Activated CD8-positive, alpha-beta memory T cell treated with anti-CD3 and anti-CD28 coated beads for 24 hours (primary cell): ENCODE measurements at places on chromosomes 5 and 9.

DNA sequence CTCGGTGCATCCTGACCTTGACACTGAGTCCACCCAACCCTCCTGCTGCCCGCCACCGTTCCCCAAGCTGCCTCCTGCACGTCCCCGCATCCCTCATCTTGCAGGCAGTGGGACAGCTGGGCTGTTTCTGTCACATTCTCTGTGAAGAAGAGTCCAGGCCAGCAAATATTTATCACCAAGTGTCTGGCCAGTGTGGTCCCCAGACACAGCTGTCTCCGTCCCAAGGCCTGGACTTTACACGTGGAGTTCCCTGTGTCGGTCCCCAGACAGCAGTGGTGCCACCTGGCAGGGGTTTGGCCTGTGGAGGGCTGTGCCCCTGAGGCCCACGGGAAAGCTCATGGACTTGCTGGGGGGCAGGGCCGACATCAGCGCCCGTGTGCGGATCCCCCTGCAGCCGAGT is 9.2 kb upstream of the SLC12A7 start:
- DNase-seq = no peak

DNA sequence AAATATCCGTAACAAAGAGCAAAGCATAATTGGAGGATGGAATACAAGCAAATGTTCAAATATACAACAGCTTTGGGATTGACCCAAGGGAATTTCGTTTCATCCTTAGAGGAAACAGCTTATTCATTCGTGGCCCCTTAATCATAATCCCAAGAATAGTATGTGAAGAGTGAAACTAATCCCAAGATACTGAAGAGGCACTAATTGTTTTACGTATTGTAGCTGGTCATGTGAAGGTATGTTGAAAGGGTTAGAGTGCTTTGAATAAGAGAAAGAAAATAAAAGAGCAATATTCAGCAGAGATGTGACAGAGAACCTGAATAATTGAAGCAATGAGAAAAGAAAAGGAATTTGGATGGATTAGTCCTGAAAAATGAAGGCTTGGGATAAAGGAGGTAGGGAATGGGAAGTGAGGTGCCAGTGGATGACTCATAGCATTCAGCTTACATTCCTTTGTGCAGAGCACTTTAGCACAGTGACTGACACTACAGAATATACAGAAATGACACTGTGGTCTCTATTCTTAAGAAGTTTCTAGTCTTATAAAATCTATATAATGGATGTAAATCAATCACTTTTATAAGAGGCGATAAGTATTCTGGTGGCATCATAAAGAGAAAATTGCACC is 221.9 kb downstream of the TLR4 start:
- no peak for DNase-seq

- DNase-seq = no peak
Measured at GRCh38 chr9:110389148-110389750, 51.6 kb upstream of the TXNDC8 start.

GRCh38 chr5:52893105-52893504 is 96.0 kb upstream of the ITGA2 start:
- DNase-seq = no peak

GRCh38 chr5:113292462-113292861 is 142.3 kb downstream of the TSSK1B start:
- DNase-seq = no peak

DNA sequence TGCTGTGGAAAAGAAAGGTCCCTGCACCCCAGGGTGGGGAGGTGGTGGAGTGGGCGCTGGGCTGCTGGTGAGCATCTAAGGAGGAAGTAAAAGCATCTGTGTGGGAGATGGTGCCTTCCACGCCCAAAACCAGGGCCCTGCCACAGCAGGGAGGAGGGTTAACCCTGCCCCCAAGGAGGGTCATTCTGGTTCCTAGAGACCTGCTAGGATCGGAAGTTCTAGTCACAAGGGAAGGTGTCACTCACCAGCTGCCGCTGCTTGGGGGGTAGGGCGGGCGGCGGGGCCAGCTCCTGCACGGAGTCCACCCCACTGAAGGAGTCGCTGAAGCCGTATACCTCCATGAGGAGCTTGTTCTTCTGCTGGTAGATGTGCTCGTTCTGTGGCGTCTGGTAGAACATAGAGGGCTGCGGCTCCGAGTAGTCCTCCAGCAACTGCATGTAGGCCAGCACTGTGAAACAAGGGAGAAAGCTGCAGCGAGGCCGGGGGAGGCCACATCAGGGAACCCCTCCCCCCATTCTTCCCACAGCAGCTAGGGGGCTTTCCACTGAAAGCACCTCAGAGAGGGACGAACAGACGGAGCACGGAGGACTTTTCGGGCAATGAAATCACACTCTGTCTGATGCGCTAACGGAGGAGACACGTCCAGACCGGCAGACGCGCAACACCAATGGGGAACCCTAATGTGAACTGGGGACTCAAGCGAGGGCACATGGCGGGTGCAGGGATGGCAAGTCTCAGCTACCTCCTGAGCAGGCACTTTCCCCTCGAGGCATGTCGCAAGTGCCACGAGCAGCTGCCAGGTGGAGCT is 76.4 kb downstream of the PRRT1B start:
- no peak for DNase-seq

GRCh38 chr9:129567842-129568559 is 52.9 kb downstream of the C9orf50 start:
- DNase-seq = no peak

GRCh38 chr5:80191991-80192398 is 63.9 kb downstream of the SERINC5 start:
- peak; percentile 69 for DNase-seq

GRCh38 chr9:83307066-83307724 is 231.0 kb downstream of the FRMD3 start:
- DNase-seq = no peak

DNA sequence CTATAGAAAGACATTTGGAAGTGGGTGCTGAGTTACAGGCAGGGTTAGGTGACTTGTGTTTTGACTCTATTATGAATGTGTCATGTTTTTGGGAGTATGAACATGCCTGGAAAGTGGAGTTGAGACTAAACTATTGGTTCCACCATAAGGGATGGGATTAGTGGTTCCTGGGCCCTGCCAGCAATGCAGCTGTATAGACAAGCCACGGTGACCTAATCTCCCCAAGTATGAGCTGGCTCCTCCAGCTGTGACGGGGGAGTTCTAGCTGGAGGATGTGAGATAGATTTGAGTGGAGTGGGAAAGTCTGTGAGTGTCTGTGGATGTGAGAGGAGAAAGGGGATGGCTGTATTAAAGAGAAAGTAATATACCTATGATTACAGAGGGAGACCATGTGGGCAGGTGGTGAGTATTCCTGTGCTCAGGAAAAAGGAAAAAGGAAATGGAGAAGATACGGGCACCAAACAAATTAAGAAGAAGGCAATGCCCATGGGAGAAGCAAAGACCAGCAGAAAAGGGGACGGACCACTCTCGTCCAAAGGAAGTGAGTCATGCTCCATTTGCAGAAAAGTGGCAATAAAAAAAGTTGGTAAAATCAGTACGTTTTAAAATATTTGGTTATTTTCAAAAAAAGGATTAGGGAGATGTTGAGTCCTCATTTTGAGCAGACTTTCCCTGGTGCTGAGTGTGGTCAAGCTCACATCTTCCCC is 48.3 kb upstream of the ICE1 start:
- DNase-seq = no peak

DNA sequence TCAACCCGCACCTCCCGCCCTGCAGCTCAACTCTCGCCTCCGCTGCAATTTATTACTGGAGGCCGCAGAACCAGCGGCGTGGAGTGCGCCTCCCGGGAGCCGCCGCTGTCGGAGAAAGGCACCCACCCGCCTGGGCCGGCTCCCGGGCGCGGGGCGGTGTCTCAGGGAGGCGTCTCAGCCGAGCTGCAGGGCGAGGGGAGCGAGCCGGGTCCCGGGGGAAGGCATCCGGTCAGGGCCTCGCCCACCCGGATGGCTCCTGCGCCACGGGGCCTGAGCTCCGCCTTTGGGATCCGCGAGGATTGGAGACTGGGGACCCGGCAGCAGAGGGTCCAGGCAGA is 32.9 kb downstream of the TSPAN17 start:
- no peak for DNase-seq

GRCh38 chr5:126801174-126801991 is 24.4 kb downstream of the LMNB1 start:
- DNase-seq = no peak

DNA sequence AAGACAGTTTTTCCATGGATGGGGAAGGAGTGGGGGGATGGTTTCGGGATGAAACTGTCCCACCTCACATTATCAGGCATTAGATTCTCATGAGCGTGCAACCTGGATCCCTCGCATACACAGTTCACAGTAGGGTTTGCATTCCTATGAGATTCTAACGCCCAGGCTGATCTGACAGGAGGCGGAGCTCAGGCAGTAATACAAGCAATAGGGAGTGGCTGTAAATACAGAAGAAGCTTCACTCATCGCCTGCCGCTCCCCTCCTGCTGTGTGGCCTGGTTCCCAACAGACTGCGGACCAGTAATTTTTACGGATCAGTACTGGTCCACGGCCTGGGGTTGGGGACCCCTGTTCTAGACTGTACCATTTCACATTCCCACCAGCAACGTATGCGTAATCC is 68.3 kb upstream of the OTULINL start:
- no peak for DNase-seq

- no peak for DNase-seq
Measured at GRCh38 chr5:150642567-150642927, 2.1 kb downstream of the SYNPO start.

DNA sequence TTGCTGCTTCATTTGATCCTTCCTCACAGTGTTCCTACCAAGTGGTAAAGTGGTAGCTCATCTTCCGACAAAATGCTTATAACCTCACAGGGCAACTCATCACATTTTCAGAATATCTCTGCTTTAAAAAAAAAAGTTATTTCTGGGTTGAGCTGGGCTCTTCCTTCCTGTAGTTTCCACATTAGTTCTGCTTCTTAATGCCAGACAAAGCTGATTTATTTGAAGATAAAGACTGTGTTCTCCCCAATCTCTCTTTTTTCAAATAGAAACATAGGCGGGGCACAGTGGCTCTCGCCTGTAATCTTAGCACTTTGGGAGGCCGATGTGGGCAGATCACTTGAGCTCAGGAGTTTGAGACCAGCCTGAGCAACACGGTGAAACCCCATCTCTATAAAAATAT is 273.1 kb downstream of the ACTL7B start:
- DNase-seq = no peak

DNA sequence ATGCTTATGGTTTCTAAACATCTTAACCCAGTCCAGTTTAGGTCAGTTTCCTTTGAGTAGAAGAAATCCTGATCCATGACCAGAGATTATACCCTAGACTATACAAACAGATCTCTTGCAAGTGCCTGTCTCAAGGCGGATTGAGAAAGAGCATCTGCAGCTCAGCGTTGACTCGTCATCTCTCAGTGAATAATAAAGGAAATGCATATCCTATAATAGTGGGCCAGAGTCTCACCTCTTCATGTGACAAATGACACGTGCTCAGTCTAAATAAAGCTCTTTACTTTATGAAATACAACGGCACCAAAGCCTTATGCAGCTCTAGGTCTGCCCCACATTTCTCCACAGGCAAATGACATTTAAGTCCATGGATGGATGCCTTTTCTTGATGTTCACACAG is 179.4 kb upstream of the NR3C1 start:
- DNase-seq = no peak

- no peak for DNase-seq
Measured at GRCh38 chr9:6443661-6444060, 30.7 kb downstream of the UHRF2 start.

DNA sequence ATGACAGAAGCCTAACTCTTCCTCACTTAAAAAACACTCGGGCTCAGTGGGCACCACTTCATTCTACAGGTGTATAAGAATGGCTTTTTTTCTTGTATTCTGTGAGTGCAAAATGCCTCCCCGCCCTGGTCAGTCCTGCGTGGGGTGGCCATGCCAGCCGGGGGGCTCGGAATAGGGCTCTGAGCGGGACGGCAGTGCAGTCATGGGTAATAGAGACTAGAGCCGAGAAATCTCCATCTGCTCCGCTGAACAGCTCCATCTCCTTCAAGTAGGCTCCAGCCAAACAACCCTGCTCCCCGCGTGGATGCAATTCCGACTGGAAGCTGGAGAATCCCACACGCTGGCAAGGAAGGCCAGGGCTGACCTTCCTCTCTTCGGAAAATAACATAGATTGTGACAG is 317.0 kb upstream of the IRX4 start:
- no peak for DNase-seq

GRCh38 chr5:5533927-5534326 is 111.5 kb downstream of the ICE1 start:
- DNase-seq = no peak

DNA sequence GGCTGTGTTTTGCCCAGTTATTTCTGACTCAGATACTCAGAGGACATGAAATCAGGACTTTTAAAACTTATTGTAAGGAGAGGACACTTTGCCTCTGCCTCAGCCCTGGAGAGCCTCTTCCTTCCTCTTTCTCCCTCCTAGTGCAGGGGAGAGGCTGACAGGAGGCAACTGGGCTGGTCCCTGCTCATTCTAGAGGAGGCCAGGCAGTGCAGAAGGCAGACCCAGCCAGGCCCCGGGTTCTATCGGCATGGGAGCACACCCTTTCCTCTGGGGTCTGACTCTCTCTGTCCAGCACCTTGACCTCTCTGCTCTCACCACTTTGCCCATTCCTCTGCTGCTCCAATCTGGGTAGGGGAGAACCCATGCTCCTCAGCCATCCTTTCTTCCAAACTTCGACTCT is 16.0 kb upstream of the SMIM32 start:
- DNase-seq = no peak

DNA sequence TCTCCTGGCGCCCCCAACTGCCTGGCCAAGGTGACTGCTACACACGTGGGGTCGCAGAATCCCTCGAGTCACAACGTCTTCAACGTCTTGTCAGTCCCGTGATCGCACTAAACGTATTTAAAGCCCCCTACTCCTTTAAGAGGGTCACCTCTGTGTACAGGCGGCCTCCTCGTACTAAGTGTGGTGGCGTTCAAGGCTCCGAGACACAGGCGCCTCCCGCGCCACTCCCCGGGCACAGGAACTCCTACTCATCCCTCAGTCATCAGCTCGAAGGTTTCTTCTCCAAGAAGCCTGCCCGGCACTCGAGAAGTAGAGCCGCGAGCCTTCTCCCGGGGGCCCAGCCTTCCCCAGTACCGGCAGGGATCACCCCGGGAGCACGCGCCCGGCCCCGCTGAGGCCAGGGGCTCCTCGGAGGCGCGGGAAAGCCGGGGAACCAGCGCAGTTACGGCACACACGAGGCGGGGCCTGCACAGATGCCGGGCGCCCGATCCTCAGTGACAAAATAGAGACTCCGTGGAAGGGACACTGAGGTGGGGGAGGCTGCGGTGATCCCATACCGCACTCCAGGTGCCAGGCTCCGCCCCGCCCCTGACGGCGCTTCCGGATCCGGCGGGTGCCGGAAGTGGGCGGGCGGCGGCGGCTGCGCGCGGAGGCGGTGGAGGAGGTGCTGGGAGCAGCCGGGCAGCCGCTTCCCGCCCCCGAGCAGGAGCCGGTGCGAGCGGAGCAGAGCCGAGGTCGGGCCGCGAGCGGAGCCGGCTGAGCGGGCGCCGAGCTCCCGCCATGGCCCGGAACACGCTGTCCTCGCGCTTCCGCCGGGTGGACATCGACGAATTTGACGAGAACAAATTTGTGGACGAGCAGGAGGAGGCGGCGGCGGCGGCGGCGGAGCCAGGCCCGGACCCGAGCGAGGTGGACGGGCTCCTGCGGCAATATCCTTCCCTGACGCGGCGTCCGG is 6.9 kb downstream of the ARPC5L start:
- peak; percentile 96 for DNase-seq

DNA sequence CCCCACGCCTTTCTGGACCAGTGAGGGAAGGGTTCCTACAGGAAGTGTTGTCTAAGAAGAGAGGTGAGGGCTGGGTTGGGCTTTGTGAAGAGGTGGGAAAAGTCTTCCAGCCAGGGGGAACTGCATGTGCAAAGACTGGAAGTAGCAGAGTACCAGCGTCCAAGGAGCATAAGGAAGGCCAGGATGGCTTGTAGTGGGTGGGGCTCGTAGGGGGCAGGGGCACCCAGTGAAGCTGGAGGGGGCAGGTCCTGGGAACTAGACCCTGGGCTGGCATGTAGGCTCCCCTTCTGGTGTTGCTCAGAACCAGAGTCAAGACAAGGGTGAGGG is 20.4 kb downstream of the PRRX2 start:
- DNase-seq = no peak
